ENCODE measurements at places on chromosomes 5 and 9.

DNA sequence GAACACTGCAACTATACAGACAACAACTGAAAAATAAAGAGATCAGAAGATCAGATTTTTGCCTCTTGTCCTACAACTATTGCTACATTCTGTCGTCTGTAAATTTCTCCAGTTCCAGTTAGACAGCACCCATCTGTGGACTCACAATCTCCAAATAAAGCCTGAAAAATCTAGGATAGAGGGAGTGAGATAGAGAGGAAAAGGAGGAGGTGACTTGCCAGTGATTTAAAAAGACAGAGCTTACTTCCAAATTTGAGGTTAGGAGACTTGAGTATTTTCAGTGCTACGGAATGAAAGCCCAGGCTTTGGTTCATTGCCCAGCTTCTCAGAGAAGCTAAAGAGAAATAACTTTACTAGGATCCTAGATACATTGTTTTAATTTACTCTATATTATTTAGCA is 63.6 kb downstream of the PTCD2 start:
- no peak for DNase-seq

GRCh38 chr5:134143431-134143830 is 28.9 kb downstream of the TCF7 start:
- no peak for DNase-seq

DNA sequence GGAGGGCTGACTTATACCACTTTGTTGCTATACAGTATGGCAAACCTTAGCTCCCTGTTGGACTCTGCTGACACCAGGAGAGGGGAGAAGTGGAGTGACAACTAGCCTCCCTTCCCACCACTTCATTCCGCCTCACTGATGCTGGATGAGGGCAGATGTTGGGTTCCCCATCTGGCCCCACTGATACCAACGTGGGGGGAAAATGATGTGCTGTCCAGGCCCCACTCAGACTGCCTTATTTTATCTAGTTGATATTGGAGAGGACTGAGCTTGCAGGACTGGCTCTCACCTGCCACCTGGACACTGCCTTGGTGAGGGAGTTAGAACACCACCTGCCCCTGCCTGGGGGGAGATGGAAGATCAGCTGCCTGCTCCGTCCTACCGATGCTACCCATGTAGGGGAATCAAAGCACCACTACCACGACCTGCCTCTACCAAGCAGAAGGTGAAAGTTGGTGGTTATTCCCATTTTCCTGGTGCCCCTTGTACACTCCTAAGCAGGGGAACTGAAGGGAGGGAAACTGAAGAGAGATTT is 292.1 kb downstream of the GADD45G start:
- DNase-seq: no peak

- no peak for DNase-seq
Observed at GRCh38 chr9:133290751-133291302, 15.8 kb upstream of the ABO start.

- no peak for DNase-seq
Observed at GRCh38 chr5:176391999-176392398, 3.4 kb downstream of the HIGD2A start.
